ENCODE measurements at places on chromosomes 1 and 21.

- no peak for DNase-seq
Observed at GRCh38 chr1:98323388-98323787, 338.1 kb upstream of the SNX7 start.

DNA sequence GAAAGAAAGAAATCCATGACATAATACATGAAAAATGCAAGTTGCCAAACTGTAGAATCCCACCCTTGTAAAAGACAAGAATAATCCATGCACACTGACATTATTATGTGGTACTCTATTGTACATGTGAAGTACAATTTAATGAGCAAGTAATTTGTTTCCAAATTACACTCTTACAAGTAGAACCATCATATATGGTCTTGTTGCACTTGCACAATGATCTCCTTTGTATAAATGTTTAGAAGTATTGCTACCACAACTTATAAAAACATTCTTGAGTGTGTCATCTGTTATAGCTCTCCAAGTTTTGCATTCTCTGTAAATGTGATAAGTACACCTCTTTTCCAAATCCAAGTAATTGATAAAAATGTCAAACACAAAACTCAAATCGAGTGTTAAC is 29.1 kb upstream of the ZNF281 start:
- no peak for DNase-seq

- no peak for DNase-seq
Observed at GRCh38 chr1:14474856-14475255, 123.6 kb upstream of the KAZN start.

DNA sequence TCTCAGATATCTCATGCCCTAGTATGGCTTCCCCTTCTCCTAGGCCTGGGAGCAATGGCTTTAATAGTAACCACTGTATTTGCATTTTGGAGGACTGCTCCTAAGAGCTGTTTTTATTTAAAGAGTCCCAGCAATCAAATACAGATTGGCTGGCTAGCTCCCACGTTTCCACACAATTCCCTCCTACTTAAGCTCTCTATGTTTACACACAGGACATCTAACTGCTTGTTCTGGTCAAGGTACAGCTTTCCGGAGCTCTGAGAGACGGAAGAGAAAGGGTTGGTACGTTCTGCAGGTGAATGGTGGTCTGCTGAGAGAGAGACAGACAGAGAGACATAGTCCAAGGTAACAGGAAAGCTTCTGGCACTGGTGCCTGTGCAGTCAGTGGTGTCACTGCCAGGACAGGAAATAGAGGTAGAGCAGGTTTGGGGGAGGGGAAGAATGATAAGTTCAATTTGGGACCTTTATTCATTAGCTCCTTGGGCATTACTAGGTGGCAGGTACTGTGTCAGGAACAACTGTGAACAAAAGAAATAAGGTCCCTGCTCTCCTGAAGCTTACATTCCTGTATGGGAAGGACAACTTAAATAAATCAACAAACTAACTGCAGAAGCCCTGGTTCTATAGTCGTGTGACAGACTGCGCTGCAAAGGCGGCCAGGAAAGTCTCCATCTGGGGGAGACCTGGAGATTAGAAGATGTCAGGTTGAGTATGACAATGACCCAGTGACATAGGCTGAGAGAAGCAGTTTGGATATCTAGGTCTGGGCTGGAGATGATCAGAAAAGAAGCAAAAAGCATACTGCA is 1.2 kb upstream of the SLC25A33 start:
- no peak for DNase-seq

DNA sequence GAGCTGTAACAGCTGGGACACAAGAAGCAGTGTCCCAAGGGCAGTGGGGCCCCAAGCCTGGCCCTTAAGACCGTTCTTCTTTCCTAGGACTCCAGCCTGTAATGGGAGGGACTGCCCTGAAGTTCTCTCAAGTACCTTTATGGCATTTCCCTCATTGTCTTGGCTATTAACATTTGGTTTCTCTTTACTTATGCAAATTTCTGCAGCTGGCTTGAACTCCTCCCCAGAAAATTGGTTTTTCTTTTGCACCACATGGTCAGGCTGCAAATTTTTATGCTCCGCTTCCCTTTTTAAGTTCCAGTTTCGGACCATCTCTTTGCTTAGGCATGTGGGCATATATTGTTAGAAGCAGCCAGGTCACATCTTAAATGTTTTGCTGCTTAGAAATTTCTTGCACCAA is 3.1 kb upstream of the MROH9 start:
- no peak for DNase-seq

DNA sequence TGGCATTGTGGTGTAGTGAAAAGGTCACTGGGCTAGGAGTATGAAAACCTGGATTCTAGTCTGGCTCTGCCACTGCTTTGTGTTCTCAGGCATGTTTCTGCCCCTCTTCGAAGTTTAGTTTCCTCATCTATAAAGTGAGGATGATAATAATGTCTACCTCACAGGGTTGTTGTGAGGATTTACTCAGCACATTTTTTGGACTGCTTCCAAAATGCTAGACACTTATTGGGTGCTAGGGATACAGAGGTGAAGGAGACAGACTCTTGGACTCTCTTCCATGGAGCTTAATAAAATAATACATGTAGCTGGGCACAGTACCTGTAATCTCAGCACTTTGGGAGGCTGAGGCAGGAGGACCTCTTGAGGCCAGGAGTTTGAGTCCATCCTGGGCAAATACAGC is 3.6 kb downstream of the KIF2C start:
- no peak for DNase-seq

GRCh38 chr1:23699280-23700179 is 7.9 kb downstream of the RPL11 start:
- DNase-seq: no peak

GRCh38 chr1:50481142-50481736 is 58.0 kb upstream of the DMRTA2 start:
- no peak for DNase-seq

- DNase-seq: no peak
Observed at GRCh38 chr21:22244516-22244915, 1246.3 kb downstream of the NCAM2 start.

DNA sequence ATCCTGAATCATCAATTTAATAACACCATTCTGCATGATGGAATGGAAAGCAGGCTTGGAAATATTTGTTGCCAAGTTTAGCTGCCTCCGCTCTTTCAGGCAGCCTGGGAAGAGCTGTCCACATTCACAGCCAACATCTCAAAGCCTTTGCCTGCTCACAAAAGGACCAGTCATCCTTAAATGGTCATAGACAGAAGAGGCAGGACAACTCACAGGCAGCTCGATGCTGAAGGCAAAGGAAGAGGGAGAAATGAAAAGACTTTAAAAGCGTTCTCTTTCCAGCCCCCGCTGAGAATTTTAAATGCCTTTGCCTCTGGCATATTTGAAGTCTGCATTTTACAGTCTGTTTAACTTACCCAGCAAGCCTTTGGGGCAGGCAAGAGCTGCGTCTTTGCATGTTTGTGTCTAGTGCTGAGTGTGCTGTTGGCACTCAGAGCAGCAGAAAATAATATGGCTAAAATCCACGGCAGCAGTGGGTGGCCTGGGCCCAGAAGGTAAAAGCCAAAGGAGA is 68.9 kb downstream of the NMNAT2 start:
- no peak for DNase-seq

DNA sequence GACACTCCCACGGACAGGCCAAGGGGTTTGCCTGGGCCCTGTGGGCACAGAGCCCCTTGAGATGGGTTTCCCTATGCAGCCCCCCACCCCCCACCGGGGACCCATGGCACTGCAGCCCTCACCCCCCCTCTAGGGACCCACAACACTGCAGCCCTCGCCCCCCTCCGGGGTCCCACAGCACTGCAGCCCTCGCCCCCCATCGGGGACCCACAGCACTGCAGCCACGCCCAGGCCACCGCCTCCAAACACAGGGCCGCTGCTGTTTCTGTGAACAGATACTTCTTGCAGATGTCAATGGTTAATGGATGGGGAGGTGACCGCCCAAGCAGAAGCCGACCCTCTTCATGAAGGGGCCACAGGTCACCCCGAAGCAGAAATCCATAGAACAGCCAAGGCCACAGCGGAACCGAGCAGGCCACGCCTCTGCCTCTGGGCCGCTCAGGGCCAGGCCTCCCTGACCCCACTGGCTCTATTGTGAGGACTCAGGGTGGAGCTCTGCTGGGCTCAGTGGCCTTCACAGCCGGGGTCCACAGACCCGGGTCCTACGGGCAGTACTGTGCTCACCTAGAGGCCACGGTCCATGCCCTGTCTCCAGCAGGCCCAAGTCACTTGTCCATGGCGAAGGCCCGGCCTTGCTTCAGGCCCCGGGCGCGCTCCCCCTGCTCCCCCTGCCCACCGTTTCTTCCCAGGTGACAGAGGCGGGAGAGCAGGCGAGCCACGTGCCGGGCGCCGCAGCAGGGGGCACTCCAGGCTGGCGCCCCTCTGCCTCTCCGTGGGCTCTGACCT is 4.1 kb upstream of the POFUT2 start:
- DNase-seq: no peak

- no peak for DNase-seq
Observed at GRCh38 chr1:43957407-43958040, 10.8 kb downstream of the IPO13 start.

DNA sequence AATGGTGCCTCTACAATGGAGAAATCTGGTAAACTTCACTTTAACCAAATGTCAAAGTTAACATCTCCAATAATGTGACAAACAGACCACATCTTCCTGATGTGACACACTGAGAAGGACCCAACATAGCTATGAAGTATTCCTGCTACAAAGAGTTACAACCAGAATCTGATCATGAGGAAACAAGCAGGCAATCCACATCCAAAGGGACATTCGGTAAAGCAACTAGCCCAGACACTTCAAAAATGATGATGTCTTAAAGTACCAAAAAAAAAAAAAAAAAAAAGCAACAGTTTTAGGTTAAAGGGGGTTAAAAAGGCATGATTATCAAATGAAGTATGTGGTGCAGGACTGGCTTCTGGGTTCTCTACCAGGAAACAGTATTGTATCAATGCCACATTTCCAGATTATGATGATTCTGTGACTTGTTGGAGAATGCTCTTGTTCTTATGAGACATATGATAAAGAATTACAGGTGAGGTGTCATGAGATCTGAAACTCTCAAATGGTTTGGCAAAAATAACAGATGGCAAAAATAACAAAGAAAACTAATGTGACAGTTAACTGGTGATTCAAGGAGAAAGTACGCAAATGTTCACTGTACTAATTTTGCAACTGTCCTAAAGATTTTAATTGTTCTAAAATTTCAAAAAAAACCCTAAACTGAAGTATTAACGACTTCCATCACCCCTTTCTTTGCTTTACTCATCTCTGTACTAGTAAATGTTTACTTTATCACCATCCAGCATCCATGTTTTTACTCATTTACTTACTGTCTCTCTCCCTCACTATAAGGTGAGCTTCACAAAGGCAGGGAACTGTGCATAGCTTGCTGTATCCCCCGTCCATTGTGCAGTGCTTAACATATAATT is 2.8 kb downstream of the CD58 start:
- no peak for DNase-seq

- no peak for DNase-seq
Observed at GRCh38 chr1:37634244-37634991, at the start of gene RSPO1. TSS of gene RSPO1 (minus strand) at chr1:37634892. CDS start at chr1:37629661, 5,231 bp downstream.

- no peak for DNase-seq
Observed at GRCh38 chr1:27789540-27790041, 16.6 kb downstream of the STX12 start.

- peak; percentile 41 for DNase-seq
Observed at GRCh38 chr1:87292684-87293493, 35.8 kb upstream of the LMO4 start.
